ENCODE measurements at places on chromosomes 11 and 22.

- no peak for DNase-seq
Measured at GRCh38 chr11:76501526-76502202, 56.8 kb downstream of the EMSY start.

DNA sequence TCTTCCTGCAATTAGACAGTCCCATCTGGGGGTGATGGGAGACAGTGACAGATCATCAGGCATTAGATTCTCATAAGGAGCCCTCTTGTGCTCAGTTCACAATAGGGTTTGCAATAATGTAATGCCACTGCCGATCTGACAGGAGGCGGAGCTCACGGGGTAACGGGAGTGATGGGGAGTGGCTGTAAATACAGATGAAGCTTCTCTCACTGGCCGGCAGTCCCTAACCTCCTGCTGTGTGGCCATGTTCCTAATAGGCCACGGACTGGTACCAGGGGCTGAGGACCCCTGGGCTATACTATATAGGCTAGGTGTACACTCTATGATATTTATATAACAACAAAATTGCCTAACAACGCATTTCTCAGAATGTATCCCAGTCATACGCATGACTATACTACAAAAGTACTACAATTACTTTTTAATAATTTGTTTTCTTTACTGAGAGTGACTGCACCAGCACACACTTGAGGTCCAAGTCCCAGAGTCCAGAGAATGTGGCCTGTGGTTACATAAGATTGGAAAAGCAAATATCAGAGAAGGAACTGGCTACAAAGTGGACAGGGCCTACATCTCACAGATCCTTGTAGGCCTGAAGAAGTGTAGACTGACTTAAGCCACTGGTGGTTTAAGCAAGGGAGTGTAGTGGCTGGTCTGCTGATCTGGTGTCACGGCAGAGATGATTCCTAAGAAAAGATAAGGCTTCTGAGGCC, 200.0 kb downstream of the LARGE1 start:
- no peak for DNase-seq

GRCh38 chr11:7321473-7322450, 70.1 kb downstream of the SYT9 start:
- DNase-seq: no peak

- DNase-seq: no peak
Measured at GRCh38 chr22:20406686-20407408, 12.9 kb downstream of the ZNF74 start.

- DNase-seq: no peak
Measured at GRCh38 chr22:39815932-39816331, 77.6 kb downstream of the ENTHD1 start.

DNA sequence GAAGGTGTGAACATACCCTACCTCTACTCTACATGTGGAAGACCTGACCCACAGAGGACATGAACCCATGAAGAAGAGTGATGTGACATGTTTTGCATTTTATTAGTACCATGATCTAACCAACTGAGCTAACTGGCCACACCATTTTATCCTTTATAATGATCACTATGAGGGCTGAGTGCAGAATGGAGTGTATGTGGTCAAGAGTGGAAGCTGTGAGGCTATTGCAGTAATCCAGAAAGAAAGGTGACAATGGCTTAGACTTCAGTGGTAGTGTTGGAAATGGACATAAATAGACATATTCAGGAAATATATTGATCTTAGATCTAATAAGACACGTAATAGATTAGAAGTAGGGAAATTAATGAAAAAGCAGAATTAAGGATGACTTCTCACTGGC, 3.8 kb downstream of the SRSF8 start:
- DNase-seq: no peak
